ENCODE measurements at places on chromosomes 16 and 17.
A peak's percentile ranks its signal among the peaks of the same experiment; 100 is the strongest.

GRCh38 chr16:81465375-81465943, 20.9 kb downstream of the CMIP start:
- no peak for DNase-seq

DNA sequence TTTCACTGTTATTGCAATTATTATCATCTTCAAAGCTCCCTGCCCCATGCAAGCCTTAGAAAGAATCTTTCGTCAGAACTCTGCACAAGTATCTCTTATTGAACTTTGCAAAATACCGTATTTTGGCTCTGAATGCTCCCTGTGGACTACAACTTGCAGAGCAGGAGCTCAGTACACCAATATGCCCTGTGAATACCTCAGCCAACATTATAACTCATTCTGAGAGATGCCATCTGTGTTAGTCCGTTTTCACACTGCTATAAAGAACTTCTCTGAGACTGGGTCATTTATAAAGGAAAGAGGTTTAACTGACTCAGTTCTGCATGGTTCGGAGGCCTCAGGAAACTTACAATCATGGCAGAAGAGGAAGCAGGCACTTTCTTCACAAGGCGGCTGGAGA, 87.2 kb upstream of the XYLT1 start:
- no peak for DNase-seq

- DNase-seq = no peak
These were observed 2.2 kb downstream of the DCUN1D3 start for GRCh38 chr16:20897922-20898321.

GRCh38 chr17:47643116-47643515, 6.6 kb upstream of the KPNB1 start:
- peak; percentile 69 for DNase-seq

GRCh38 chr16:57570301-57571070, 28.0 kb downstream of the ADGRG5 start:
- DNase-seq = no peak

- no peak for DNase-seq
These were observed 983.9 kb downstream of the CDH11 start for GRCh38 chr16:64138006-64138405.

DNA sequence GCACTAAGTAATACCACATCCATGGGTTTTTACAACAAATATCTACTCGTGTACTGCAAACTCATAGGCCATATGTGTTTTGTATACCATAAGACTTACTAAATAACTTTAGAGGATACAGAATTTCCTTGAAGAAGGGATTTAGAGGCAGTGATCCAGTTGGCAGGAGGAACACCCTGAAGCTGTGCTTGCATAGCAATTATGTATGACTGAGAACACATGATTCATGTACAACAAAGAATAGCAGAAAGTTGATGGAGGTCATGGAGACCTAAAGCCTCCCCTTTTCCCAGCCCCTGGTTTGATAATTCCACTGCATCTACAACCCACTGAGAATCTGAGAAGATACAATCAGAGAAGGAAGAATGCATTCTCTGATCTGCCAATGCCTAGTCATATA, 83.8 kb upstream of the PMFBP1 start:
- DNase-seq = no peak

GRCh38 chr17:75683583-75683982, 16.4 kb downstream of the SAP30BP start:
- DNase-seq = no peak

DNA sequence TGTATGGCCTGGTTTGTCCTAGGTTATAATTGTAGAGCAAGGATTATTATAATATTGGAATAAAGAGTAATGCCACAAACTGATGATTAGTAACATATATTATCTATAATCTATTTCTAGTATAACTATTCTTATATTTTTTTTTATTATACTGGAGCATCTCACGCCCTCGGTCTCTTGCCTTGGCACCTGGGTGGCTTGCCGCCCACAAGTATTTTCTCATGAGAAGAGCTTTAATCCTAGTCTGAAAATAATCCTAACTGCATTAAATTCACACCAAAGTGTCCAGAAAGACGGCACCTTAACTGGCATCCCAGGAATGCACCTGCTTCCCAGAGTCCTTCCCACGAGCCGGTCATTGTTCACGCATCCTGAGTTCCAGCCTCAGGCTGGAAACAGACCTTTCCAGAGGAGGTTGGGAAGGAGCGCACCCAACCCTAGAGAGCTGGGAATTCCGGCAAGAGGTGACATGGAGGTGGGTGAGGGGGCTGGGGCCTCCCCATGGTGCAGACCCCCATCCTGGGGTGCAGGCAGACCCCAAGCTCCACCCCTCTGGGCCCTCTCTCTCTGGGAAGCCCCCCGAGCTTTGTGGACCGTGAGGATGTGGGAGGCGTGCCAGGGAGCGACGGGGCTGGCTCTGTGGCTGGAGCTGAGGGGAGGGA, 15.9 kb downstream of the CHMP1A start:
- no peak for DNase-seq

GRCh38 chr16:54444851-54445458, 158.4 kb upstream of the IRX3 start:
- DNase-seq = no peak

- DNase-seq = no peak
These were observed 220.8 kb upstream of the MON1B start for GRCh38 chr16:76970087-76970744.

- no peak for DNase-seq
These were observed 41.8 kb downstream of the PAFAH1B1 start for GRCh38 chr17:2635241-2635640.

DNA sequence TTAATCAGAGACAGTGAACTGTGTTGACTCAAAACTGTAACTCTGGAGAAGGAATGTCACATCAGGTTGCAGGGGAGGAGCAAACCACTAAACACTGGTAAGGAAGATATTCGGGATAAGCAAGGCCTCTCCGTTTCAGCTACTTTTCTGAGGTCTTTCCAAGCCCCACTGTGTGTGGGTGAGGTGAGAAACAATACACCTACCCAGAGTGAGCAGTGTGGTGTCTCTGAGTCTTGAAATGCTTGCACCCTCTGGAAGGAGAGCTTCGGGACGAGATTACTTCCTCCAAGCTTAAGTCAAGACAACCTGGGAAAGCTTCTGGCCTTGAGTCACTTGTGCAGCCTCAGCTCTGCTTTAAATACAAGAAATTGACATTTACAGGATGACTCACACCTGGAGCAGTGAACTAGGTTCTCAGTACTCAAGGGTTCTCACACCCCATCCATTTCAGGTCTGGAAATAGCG, 2.5 kb upstream of the MAP3K14 start:
- DNase-seq = no peak

DNA sequence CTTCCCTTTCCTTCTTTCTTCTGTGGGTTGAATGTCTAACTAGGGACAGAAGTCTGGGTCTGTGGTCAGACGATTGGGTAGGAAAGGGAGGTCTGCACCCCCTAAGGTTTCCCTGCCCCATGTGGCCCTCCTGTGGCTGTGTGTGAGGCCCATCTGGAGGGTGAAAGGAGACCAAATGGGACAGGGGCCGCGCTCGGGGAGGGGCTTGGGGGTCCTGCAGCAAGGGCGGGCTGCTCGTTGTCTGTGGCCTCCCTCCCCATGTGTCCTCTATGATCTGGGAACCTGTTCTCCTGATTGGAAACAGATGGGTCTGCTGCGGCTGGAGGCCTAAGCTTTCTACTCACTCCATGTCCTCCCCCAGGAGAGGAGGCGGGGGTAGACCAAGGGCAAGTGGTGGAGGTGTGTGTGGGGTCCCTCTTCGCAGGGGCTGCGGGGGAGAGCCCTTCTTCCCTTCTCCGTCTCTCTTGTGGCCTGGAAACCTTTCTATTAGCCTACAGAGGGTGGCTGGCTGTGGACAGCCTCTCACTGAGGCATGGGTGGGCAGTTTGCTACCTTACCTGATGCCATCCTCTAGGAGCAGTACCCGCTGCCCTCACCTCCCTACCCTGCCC, 18.6 kb downstream of the IGFBP4 start:
- no peak for DNase-seq

GRCh38 chr17:32593003-32593402, 106.2 kb downstream of the CDK5R1 start:
- no peak for DNase-seq

- DNase-seq = no peak
These were observed 16.2 kb upstream of the FOXF1 start for GRCh38 chr16:86494039-86494564.

- DNase-seq = peak; percentile 42
These were observed 69.3 kb downstream of the FTO start for GRCh38 chr16:53773150-53773846.

DNA sequence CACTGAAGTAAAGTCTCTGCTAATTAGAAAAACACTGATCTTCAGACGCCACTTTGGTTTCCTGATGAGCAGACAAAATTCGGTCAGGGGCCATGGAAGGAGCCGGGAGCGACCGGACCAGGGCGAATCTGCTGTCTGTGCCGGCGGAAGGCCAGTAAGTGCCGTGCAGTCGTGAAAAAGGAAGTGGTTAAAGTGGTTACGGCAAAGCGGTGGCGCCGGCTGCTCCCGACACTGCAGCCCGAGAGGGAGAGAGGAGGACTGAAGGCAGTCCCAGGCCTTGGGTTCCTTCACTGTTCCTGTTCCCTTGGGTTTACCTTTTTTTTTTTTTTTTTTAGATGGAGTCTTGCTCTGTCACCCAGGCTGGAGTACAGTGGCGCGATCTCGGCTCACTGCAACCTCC, 17.3 kb upstream of the HEXD start:
- peak; percentile 78 for DNase-seq

DNA sequence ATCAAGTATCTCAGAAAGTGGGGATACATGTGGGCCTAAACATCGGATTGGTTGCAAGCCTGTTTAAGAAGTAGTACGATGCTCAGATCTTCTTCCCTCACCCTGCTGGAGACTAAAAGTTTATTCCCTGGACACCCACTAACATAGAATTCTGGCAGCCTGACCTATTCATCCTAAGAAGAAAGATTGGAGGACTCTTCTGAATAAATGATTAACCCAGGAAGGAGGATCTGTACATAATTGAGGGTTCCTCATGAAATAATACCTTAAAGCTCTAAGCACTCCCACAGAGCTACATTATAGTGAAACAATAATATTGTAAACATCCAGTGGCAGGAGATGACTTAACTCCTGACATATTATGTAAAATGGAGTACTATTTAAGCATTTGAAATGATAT, 111.7 kb downstream of the NLK start:
- no peak for DNase-seq

GRCh38 chr16:81442220-81442915, 2.2 kb upstream of the CMIP start:
- no peak for DNase-seq

- no peak for DNase-seq
These were observed 11.4 kb upstream of the DOC2B start for GRCh38 chr17:192666-193425.

- DNase-seq = no peak
These were observed 5.9 kb downstream of the CYB561 start for GRCh38 chr17:63440127-63440769.

GRCh38 chr16:31221357-31222160, 4.6 kb upstream of the PYDC1 start:
- DNase-seq = no peak

- no peak for DNase-seq
These were observed 269.5 kb downstream of the STX8 start for GRCh38 chr17:9306086-9306485.

- DNase-seq = no peak
These were observed 17.7 kb upstream of the VPS4A start for GRCh38 chr16:69293401-69293800.

DNA sequence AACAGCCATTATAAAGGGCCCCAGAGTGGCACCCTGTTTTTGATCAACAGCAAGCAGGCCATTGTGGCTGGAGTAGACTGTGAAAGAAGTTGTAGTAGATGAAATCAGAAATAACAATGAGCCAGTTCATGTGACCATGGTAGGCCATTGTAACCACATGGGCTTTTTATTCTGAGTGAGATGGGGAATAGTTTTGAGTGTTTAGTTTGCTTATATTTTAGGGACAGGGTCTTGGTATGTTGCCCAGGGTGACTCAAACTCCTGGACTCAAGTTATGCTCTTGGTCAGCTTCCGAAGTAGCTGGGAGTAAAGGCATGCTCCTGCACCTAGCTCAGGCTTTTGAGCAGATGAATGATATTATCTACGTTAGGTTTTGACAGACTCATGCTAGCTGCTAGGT, 12.0 kb downstream of the CBFB start:
- DNase-seq = no peak

GRCh38 chr17:75501378-75502071, 13.8 kb downstream of the CASKIN2 start:
- DNase-seq = no peak

- DNase-seq = no peak
These were observed 23.2 kb upstream of the CACNG3 start for GRCh38 chr16:24232936-24233335.

GRCh38 chr16:11986521-11987057, 10.1 kb downstream of the SNX29 start:
- no peak for DNase-seq

DNA sequence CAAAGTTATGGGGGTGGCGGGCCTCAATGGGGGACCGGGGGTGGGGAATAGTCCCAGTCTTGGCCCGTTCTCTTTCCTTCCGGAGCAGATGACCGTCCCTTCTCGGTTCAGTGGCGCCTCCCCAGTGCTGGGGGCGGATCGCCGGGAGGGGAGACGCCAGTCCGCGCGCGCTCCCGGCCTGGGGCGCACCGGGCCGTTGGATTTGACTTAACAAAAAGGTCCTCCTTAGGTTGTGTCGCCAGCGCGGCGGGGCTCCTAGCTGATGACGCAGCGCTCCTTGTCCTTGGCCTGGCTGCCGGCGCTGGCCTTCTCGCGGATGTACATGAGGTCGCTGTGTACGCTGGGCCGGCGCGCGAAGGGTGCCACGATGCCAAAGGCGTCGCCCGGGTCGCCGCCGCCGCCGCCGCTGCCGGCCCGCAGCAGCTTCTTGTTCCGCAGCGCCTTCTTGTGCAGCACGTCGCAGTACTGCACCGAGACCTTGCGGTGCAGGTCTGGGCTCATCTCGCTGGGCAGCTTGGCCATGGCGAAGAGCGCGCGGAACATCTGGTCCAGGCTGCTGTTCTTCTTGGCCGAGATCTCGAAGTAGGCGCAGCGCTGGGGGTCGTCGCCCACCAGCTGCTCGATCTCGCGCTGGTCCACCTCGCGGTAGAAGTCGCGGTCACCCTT, 1.2 kb downstream of the RASD1 start:
- peak; percentile 27 for DNase-seq

- peak; percentile 71 for DNase-seq
These were observed 934 bp downstream of the MAFG start for GRCh38 chr17:81926451-81927151.

- no peak for DNase-seq
These were observed 14.2 kb downstream of the NKIRAS2 start for GRCh38 chr17:42034059-42034458.

- no peak for DNase-seq
These were observed 24.7 kb upstream of the CDH13 start for GRCh38 chr16:82601989-82602640.

DNA sequence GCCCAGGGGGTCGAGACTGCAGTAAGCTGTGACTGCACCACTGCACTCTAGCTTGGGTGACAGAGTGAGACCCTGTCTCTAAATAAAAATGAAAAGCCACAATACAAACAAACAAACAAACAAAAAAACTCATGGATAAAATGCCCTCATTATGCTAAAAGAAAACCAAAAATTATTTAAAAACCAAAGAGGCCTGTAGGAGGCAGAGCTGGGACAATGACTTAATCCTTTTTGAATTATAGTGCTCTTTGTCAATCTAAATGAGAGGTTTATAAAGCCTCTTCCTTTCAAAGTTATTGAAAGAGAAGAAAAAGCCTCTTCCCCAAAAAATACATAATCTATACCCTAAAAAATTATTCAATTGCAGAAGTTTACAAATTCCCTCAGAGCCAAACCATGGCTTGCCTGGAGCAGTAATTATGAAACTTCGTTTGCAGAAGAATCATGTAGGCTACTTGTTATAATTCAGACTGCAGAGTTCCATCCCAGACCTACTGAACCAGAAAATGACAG, 18.5 kb downstream of the CRLF3 start:
- DNase-seq = no peak

Measured in inflammatory macrophage treated with lipopolysaccharide for 1 hour (primary cell).